ENCODE measurements at places on chromosomes 1 and 21. TPM values are rescaled to one million over a fixed set of nuclear protein-coding genes. Genes with fewer than 3 reads are reported as not detected.

The RCSD1 gene
- total RNA-seq: 16.6 TPM

DNA sequence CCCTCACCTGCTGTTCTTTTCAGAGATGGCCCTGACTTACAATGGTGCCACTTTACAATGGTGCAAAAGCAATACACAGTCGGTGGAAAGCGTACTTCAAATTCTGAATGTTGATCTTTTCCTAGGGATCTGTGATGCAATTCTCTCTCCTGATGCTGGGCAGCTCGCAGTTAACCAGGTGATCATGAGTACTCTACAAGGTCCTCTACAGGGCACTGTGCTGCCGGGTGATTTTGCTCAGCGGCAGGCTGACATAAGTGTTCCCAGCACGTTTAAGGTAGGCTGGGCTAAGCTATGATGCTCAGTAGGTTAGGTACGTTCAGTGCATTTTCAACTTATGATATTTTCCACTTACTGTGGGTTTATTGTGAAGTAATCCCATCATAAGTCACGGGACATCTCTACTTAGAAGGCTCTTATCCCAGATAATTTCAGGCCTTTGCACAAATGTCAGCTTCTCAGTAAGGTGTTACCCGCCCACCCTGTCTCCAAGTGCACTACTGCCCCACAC lies 126.5 kb downstream of the KCNN3 start:
- no peak for ATAC-seq

DNA sequence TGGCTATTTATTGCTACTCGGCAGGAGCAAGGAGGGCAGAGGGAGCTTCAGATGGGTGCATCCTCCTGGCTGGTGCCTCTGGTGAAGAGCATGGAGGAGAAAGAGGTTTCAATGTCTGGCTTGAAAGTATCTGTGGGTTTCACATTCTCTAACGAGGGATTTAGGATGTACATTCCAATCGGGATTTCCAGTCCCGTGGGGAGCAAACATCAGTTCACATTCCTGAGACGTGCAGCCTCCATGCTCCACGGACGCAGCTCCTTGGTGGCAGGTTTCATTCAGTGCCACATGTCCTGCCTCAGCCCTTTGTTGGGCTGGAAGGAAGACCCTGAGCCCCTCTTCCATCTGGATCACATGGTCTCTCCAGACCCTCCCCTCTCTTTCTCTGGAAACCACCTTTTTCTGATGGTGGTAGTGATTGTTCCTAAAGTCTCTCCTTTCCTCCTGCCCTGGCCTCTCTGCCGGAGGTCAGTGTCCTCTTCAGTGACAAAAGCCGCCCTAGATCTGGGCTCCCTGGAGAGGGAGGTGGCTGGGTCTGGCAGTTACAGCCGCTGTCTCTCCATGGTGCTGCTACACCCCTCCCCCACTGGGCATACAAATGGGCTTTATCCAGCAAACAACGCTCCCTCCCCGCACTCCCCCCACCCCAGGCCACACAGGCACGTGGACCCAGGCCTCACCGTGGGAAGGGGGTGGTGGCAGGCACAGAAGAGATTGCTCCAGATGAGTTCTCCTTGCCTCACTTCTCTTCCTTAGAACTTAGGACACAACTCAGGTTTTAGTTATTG lies 826 bp upstream of the CA14 start:
- no peak for ATAC-seq

DNA sequence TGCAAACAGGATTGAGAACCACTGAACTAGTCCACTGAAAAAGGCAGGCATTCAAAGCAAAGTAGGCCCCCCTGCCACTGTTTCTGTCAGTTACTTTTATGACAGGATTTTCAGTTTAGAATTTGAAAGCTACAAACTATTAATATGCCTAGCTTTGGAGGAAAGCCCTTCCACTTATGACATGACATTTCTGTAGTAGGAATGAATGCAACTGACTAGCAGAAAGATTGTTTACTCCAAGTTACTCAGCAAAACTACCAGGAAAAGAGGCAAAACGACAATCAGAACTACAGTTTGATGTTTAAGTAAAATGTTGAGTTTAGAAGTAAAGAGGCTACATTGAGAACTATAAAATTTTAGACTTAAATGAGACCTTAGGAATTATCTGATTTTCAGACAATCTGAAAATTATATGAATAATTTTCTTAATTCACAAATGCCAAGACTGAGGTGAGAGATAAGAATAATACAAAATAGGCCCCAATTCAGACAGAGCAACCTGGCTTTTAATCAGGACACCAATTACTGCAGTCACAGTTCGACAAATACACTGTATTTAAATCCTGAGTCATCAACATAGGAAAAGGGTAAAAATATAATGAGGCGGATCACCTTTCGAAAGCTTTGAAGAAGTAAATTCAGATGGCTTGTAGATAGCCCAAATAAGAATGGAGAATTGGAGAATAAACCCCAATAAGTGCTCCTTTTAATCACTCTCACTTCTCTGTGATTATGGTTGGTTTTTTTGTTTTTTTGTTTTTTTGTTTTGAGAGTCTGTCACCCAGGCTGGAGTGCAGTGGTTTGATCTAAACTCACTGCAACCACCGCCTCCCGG lies 2.2 kb downstream of the PRKAB2 start:
- no peak for ATAC-seq

The LENEP gene
- total RNA-seq: not detected

The GOLT1A gene
- total RNA-seq: not detected

The VWA5B1 gene
- not detected for total RNA-seq

- no peak for ATAC-seq
These were observed 59.5 kb downstream of the PTGS2 start for GRCh38 chr1:186620566-186621350.

The DPT gene
- 354 TPM for total RNA-seq

- no peak for ATAC-seq
These were observed 163.9 kb downstream of the ST6GALNAC5 start for GRCh38 chr1:77031106-77031662.

DNA sequence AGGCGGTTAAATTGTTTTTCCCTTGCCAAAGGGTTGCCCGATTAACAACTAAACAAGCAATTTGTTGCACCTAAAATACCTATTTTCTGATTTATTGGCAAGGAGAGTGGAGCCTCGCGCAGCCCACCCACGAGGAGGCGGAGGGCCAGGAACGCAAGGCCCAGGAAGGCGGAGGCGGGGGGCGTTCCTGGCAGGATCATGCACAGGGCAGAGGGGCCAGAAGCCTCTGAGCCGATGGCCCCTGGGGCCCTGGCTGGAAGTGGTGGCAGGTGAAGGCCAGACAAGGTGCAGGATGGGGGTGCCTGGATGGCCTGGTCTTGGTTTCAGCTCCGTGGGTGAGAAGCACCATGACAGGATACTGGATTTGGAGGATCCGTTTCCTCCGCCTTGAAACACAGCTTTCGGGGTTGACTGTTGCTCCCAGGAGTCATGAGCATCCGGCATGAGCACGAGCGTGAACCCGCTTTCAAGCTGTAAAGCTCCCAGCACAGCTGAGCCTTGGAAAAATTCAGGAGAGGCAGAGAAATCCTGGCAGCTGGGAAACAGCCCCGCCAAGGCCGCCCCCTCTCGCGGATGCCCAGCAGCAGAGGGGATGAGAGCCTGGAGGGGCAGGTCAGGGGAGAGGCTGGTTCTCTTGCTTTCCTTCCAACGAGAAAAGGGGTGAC lies 35.0 kb downstream of the AJAP1 start:
- ATAC-seq: no peak

The RIPK4 gene
- total RNA-seq: 2.2 TPM
